ENCODE measurements at places on chromosomes 11 and 22. TPM values are rescaled to one million over a fixed set of nuclear protein-coding genes. Genes with fewer than 3 reads are reported as not detected.

- DNase-seq, result no peak
These were observed 13.9 kb upstream of the ANO1 start for GRCh38 chr11:70064008-70064725.

GRCh38 chr11:114060392-114061047 is 1.0 kb downstream of the ZBTB16 start:
- no peak for DNase-seq

GRCh38 chr11:72569966-72570892 is 104.0 kb downstream of the PDE2A start:
- no peak for DNase-seq

GRCh38 chr11:43737201-43737590 is 56.7 kb downstream of the HSD17B12 start:
- no peak for DNase-seq

Gene TREH
- not detected for total RNA-seq
